ENCODE measurements at places on chromosomes 5 and 9.

DNA sequence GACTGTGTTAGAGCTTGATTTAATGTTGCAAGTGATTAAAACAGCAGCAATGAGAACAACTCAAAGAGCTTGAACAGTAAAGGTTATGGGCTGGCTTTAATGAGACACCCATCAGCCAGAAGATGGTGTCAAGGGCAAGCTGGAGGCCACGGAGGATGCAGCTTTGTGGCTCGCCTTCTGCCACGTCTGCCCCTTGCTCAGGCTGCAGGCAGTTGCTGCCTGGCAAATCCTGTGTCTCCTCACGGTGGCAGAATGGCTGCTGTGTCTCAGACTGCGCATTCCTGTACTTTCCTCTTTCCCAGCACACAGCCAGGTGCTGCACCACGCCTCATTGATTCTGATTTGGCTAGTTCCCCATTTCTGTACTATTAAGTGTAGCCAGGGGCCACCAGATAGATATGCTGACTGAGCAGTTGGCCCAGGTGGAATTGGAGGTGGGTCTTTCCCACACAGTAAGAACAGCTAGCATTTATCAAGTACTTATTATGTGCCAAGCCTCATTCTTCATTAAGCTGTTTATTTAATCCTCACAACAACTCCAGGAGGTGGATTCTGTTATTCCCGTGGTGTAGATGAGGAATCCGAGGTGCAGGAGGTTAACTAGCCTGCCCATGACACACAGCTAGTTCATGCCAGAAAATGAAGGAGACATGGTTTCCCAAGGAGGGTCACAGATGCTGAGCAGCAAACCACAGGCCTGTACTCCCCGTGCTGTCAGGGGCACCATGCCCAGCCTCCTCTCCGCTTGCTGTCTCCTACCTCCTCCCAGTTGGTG, 3.5 kb downstream of the NXNL2 start:
- no peak for DNase-seq

GRCh38 chr5:145848854-145849253, 13.7 kb upstream of the PRELID2 start:
- DNase-seq: no peak

GRCh38 chr5:157166214-157167213, at the start of gene GARIN3:
TSS of gene GARIN3 (minus strand) at chr5:157166264. CDS start at chr5:157166168, 96 bp downstream.
- DNase-seq: no peak

GRCh38 chr5:135543485-135544304, 7.9 kb upstream of the NEUROG1 start:
- DNase-seq: peak; percentile 73

DNA sequence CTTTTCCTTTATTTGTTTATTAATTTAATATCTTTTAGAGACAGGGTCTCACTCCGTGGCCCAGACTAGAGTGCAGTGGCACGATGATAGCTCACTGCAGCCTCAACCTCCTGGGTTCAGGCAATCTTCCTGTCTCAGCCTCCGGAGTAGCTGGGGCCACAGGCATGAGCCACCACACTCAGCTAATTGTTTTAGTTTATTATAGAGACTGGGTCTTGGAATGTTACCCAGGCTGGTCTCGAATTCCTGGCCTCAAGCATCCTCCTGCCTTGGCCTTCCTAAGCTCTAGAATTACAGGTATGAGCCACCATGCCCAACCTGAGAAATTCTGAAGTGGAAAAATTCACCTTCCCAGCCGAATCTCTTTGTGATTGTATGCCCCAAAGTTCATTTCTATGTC, 139.4 kb upstream of the SLC12A2 start:
- DNase-seq: peak; percentile 84

All from islet precursor cell (in vitro differentiated cells).